Activated CD4-positive, alpha-beta T cell treated with anti-CD3 and anti-CD28 coated beads, Interleukin-2, amount 10 ng/mL, durations not matched to agents 24 days and 14 days (primary cell): ENCODE measurements at places on chromosomes 13 and 19.
A peak's percentile ranks its signal among the peaks of the same experiment; 100 is the strongest.

DNA sequence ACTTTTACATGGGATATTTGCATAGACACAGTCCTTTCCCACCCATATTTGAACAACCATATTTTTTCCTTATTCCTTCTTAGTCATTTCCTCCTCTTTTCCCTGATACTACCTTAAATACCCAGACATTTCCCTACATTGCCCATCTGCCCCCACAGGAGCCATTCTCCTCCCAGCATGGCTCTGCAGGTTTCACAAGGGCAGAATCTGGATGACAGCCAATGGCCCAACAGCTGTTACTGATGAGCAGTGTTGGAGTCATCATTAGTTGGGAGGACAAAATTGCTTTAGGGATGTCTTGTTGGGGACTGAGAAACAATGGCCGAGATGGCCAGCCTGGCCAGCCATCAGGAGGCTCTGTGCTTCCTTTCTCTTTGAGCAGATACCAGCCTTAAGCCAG, 209.5 kb downstream of the KLF5 start:
- DNase-seq = no peak

DNA sequence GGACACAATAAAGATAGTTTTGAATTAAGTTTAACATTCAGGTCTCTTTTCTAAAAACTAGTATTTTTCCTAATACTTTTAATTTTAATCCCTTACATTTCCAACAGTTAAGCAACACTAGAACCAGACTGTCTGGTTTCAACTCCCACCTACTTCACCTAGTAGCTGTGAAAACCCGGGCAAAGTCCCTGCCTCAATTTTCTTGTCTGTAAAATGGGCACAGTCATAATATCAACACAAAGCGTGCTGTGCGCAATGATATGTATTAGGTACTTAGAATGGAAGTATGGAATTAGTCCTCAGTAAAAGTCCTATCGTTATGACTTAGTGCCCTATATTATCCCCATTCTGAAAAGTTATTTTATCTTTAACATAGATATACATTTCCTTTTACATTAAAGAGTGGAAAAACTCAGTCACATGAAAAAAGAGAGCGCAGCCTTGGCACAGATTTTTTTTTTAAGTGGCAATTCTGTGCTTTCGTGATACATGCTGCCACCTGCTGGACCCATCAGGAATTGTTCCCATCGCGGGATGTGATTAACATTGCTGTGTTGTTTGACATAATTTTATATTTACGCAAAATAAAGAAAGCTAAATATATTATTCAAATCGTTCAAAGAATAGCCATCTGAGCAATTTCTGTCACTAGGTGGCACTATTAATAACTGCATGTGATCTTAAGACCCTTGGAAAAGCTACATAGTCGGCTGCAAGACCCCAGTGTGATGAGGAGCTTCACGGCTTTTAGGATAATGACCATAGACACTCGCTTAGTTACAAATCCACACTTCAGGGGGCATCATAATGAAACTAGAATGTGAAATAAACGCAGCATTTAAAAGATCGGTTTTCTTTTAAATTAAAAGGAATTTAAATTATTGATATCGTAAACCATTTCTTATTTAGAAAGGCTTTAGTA, 59.9 kb downstream of the LIG4 start:
- DNase-seq = peak; percentile 83

- no peak for DNase-seq
Observed at GRCh38 chr13:43544011-43544410, 242.8 kb downstream of the ENOX1 start.

DNA sequence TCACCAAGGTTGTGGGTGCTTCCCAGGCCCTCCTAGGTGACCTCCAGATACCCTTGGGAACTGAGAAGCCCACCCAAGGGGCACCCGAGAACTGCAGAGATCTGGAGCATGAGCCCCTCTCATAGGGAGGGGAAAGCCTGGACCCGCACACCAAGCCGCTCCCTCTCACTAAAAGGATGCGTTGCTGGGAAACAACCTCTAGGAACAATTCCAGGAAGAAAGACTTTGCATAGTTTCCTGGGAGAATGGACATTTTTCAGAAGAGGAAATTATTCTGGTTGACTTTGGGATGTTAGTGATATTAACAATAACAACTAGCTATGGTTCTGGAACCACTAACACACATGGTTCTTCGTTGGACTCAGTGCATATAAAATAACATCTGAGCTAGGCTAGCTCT, 64.6 kb downstream of the SLC7A1 start:
- no peak for DNase-seq

DNA sequence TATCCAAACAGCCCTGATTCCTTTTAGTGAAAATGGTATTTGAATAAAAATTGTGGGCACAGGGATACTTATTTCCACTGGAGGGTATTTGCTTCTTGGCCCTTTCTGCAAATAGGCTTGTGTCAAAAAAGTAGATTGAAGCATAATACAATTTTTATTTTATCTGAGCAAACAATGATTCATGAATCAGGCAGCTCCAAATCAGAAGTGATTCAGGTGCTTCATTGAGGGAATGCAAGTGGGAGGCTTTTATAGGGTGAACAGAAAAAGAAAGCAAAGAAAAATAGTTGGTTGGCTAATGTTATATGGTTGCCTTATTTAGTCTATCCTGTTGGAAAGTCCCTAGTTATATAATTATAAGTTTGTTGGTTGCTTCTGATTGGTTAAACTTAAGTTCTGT, 117.9 kb downstream of the ITGBL1 start:
- no peak for DNase-seq

DNA sequence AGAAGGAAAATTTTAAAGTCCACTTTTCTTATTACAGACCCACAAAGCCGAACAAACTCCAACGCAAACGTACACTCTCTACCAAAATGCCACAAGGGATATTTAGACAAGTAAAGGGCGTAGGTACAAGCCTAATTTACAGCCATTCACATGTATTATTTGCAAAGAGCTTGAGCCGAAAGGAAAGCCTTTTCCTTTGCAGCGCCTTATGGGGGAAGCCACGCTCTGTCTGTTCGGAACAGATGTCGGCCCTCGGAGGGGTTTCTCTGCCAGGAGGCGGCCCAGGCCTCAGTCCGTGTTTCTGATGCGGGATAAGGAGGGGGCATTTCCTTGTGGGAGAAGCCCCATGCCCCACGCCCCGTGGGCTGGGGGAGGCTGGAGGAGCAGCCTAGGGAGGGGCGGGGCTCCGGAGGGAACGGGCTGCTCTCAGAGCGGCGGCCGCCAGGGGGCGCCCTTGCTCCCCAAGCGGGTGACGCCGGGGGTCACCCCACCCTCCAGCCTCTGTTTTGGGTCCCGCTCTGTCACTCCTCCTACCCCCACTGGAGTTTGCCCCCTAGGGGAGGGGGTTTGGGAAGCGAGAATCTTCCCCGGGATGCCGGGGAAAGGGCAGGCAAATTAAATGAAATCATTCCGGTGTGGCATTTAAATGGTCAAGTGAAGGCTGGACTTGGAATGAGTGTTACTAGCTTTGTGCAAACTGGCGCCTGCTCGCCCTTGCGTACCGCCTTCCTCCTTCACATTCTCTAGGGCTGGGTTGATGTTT, 2.9 kb downstream of the HTR2A start:
- DNase-seq = peak; percentile 91

DNA sequence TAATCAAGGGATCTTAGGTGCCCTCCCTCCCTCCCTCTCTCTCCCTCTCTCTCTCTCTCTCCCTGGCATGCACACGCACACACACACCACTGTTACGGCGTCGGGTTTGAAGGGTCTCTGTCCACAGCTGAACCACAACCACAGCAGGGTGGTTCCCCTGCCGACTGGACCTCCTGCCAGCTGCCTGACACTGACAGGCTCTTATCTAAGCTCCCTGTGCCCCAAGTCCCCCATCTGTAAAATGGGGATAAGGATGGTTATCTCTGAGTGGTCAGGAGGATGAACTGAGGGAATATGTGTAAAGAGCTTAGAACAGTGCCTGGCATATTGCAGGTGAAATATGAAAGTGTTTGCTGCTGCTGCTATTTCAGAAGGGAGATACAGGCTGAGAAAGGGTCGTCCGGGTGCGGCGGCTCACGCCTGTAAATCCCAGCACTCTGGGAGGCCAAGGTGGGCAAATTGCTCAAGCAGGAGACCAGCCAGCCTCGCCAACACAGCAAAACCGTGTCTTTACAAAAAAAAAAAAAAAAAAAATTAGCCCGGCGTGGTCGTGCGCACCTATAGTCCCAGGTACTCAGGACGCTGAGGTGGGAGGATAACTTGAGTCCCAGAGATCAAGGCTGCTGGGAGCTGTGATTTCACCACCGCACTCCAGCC, 852 bp upstream of the SHISA7 start:
- no peak for DNase-seq

DNA sequence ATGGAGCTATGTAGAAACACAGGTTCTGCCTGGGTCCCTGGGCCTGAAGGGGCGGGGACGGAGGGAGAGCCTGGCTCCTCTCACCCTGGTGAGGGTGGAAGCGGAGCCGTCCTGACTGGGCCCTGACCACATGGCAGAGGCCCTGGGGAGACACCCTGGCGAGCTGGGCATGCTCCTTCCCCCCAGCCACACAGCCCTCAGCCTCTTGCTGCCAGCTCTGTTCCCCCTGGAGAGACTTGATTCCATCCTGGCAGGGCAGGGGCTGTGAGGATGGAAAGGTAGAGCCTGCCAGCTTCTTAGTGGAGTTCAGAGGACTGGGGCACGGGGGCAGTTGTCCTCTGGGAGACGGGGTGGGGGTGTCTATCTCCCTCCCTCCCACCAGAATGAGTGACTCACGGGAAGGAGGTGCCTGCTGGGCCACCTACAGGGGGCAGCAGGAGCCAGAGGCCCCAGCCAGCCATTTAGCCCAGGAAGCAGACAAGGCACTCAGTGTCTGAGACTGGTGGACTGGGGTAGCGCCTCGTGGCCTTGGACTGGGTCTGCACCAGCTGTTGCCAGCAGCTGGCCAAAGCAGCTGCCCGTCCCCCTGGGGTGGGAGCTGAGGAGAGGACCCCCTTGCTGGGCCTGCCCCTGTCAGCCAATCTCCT, 22.8 kb upstream of the RNF17 start:
- DNase-seq = peak; percentile 59

DNA sequence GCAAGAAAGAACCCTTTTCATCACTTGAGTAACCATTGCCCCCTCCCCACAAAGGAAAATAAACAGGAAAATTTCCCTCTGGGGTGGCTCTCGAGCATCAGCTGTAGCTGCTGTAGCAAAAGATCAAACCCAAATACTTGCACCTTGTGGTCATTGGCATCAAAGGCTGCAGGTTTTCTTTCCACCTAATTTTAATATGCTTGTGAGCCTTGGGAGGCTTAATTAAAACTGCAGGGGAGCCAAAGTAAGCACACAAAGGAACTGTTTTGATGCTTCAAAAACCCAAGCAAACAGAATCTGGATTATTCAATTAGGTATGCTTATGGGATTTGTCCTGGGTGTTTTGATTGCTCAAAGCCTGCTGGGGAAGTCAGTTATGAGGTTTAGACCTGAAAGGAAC, 119.5 kb downstream of the SHISA2 start:
- no peak for DNase-seq

DNA sequence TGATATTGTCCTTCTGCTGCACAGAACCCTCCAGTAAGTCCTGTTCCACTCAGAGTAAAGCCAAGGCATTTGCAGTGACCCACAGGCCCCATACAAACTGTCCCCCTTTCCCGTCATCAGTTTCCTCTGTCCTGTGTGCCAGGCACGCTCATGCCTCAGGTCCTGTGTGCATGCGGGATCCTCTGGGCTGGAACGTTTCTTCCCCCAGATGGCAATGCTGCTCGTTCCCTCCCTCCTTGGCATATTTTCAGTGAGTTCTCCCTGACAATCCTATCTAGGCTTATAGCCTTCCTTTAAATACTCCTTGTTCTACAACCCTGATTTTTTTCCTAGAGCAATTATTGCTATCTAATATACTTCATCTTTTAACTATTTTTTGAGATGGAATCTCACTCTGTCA, 5.7 kb downstream of the OPA3 start:
- DNase-seq = no peak

- DNase-seq = no peak
Observed at GRCh38 chr19:11148001-11148400, 7.6 kb downstream of the SPC24 start.

- DNase-seq = no peak
Observed at GRCh38 chr13:113974304-113975281, 717 bp upstream of the C13orf46 start.

DNA sequence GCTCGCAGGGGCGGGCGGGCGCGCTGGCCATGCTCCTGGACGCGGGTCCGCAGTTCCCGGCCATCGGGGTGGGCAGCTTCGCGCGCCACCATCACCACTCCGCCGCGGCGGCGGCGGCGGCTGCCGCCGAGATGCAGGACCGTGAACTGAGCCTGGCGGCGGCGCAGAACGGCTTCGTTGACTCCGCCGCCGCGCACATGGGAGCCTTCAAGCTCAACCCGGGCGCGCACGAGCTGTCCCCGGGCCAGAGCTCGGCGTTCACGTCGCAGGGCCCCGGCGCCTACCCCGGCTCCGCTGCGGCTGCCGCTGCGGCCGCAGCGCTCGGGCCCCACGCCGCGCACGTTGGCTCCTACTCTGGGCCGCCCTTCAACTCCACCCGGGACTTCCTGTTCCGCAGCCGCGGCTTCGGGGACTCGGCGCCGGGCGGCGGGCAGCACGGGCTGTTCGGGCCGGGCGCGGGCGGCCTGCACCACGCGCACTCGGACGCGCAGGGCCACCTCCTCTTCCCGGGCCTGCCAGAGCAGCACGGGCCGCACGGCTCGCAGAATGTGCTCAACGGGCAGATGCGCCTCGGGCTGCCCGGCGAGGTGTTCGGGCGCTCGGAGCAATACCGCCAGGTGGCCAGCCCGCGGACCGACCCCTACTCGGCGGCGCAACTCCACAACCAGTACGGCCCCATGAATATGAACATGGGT, 599 bp downstream of the ZIC2 start:
- DNase-seq = peak; percentile 73

DNA sequence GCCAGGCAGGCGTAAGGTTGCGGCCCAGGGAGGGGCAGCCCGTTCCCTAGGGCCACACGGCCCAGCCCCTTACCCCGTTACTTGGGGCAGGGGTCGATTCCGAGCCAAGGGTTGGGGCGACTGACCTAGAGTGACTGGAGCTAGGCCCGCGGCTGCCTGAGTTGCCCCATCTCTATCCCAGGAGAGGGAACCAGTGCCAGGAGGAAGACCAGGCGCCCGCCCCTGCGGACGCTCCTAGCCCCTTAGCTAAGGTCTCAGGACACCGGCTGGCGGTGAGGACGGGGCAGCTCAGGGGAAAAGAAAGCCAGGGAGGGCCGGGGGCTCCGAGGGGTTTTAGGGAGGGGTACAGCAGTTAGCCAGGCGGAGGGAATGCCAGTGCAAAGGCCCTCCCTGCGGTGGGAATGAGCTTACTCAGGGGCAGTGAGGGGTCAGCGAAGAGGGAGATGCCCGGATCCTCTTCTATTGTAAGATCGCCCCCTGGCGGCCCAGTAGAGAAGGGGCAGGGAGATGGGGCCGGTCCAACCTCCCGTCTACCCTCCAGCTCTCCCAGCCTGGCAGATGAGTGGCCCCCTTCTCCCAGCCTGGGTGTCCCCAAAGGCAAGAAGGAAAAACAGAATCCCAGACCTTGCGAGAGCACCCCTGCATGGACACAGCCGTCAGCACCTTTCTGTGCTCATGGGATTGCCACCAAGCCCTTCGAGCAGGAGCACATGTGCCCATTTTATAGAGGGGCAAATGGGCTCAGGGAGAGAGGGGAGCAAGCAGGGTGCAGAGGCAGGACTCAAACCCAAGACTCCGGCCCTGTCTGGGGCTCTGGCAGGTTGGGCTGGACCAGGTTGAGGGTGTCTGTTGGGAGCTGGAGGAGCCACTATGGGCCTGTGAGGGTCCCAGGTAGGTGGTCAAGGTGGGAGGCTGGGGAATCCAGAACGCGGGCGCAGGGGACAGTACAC, 16.3 kb downstream of the CILP2 start:
- DNase-seq = peak; percentile 87
